ENCODE measurements at places on chromosomes 2 and 18. TPM values are rescaled to one million over a fixed set of nuclear protein-coding genes. Genes with fewer than 3 reads are reported as not detected.

The CDH19 gene
- total RNA-seq = 7.8 TPM

- H3K36me3 ChIP-seq = no peaks in the 10 kb centered on the region
- no peak for DNase-seq
- H3K4me3 ChIP-seq = no peak overlapping the region
Measured at GRCh38 chr2:29560566-29560965, 360.8 kb downstream of the ALK start.

DNA sequence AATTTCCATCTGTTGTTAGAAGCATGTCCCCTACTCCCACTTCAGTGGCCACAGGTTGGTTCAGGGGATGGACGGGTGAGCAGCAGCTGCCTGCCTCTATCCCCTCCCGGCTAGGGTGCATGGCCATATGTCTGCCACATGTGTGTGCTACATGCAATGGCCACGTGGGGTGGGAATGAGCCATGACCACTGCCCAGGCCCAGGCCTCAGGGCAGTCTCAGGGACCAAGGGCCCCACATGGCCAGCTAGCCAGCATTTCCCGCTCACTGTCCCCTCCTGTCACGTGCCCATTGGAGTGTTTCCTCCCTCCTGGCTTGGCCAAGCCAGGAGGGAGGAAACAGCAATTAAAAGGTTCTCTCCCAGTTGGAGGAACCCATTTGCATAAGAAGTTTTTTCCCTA, 117.1 kb downstream of the KCNS3 start:
- no peaks in the 10 kb centered on the region for H3K4me1 ChIP-seq
- no peak overlapping the region for H3K4me3 ChIP-seq
- H3K27me3 ChIP-seq = no peaks in the 10 kb centered on the region
- no peaks in the 10 kb centered on the region for H3K36me3 ChIP-seq

- H3K4me3 ChIP-seq = no peak overlapping the region
- no peaks in the 10 kb centered on the region for H3K27me3 ChIP-seq
- no peak for DNase-seq
- no peak overlapping the region for H3K27ac ChIP-seq
- no peaks in the 10 kb centered on the region for H3K4me1 ChIP-seq
Measured at GRCh38 chr2:20145497-20146193, 79.3 kb downstream of the SDC1 start.

The ZSWIM2 gene
- total RNA-seq = not detected

DNA sequence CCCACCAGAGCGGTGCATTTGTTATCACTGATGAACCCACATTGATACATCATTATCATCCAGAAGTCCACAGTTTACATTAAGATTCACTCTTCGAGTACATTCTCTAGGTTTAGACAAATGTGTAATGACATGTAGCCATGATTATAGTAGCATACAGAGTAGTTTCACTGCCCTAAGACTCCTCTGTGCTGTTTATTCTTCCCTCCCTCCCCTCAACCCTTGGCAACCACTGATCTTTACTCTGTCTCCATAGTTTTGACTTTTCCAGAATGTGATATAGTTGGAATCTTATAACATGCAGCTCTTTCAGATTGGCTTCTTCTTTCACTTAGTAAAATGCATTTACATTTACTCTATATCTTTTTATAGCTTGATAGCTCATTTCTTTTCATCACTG, 31.2 kb upstream of the GREB1L start:
- H3K4me1 ChIP-seq = no peaks in the 10 kb centered on the region
- no peak overlapping the region for H3K4me3 ChIP-seq
- H3K27ac ChIP-seq = no peak overlapping the region
- no peaks in the 10 kb centered on the region for H3K27me3 ChIP-seq
- no peaks in the 10 kb centered on the region for H3K36me3 ChIP-seq

The C2orf72 gene
- not detected for total RNA-seq
